Colonic mucosa (tissue), 4 donors: ENCODE measurements at places on chromosomes 4 and X. TPM values are rescaled to one million over a fixed set of nuclear protein-coding genes. Genes with fewer than 3 reads are reported as not detected.

The CPE gene
- total RNA-seq: 13.8 TPM

The P2RY10 gene
- 1.6 TPM for total RNA-seq

The DKK2 gene
- not detected for total RNA-seq

The PARM1 gene
- 280 TPM for total RNA-seq

The CXorf49 gene
- total RNA-seq: not detected

The ADGRL3 gene
- 4.1 TPM for total RNA-seq

The RHOXF1 gene
- total RNA-seq: not detected

The TKTL1 gene
- not detected for total RNA-seq

The ACSL4 gene
- 10.6 TPM for total RNA-seq

The PPP1R3F gene
- total RNA-seq: 1.9 TPM

DNA sequence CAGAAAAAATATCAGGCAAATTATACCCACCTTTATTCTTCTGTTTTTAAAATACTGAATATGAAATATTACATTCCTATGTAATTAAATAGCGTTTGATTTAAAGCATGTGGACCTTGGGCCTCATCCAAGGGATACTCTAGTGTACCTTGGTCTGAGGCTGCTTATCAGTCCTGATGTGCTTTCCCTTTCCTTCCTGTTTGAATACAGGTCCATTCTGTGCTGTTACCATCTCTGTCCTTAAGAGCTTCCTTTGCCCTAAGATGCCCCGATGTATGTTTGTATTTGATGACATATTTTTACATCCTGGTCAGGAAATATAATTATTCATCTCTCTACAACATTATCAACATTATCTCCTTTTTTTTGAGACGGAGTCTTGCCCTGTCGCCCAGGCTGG is 24.1 kb downstream of the FAT4 start:
- H3K27me3 ChIP-seq: no peaks in the 10 kb centered on the region
- H3K4me1 ChIP-seq: no peaks in the 10 kb centered on the region
- H3K4me3 ChIP-seq: no peak overlapping the region
- H3K27ac ChIP-seq: no peak overlapping the region
- H3K36me3 ChIP-seq: no peaks in the 10 kb centered on the region

- no peak for DNase-seq
- no peak overlapping the region for H3K4me3 ChIP-seq
- no peaks in the 10 kb centered on the region for H3K27me3 ChIP-seq
- no peaks in the 10 kb centered on the region for H3K36me3 ChIP-seq
These were observed 224.7 kb downstream of the CENPC start for GRCh38 chr4:67320645-67321044.

GRCh38 chr4:82528074-82528473 is 33.7 kb downstream of the TMEM150C start:
- H3K27ac ChIP-seq: no peak overlapping the region
- no peak for DNase-seq
- H3K4me3 ChIP-seq: no peak overlapping the region
- no peaks in the 10 kb centered on the region for H3K27me3 ChIP-seq
- no peaks in the 10 kb centered on the region for H3K36me3 ChIP-seq
- H3K4me1 ChIP-seq: no peaks in the 10 kb centered on the region

DNA sequence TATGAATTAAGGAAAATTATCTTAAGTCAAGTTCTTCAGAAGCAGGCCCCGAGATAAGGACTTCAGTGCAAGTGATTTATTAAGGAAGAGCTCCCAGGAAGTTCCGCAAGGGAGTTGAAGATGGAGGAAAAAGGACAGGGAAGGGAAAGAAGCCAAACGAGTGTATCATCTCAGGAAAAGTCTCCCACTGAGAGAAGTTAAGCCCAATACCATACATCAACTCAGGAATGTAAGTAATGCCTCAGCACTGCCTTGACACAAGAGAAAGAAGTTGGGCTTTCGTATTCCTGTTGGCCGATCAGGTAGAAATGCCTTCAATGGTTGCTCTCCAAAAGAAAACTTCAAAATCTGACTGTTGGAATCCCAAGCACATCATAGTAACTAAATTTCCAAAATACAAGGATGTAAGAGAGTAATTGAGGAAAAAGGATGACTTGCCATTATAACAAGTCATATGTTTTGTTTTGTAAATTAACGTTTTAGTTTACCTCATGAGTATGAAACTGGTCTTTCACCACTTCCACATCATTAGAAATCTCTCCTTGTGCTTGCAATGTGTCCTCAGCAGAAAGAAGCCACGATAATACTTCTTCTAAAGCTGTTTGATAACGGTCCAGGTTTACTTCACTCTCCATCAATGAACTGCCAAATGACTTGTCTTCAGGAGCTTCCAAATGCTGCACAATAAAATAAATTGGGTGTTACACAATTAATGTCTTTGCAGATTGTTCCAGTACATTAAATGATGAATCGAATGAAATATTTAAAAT is 566.7 kb downstream of the DMD start:
- no peak overlapping the region for H3K27ac ChIP-seq
- no peaks in the 10 kb centered on the region for H3K27me3 ChIP-seq
- DNase-seq: no peak
- no peaks in the 10 kb centered on the region for H3K4me1 ChIP-seq

GRCh38 chr4:142700531-142700930 is 145.6 kb downstream of the INPP4B start:
- H3K4me3 ChIP-seq: no peak overlapping the region
- H3K36me3 ChIP-seq: no peaks in the 10 kb centered on the region
- H3K4me1 ChIP-seq: no peaks in the 10 kb centered on the region
- H3K27ac ChIP-seq: no peak overlapping the region
- no peaks in the 10 kb centered on the region for H3K27me3 ChIP-seq

DNA sequence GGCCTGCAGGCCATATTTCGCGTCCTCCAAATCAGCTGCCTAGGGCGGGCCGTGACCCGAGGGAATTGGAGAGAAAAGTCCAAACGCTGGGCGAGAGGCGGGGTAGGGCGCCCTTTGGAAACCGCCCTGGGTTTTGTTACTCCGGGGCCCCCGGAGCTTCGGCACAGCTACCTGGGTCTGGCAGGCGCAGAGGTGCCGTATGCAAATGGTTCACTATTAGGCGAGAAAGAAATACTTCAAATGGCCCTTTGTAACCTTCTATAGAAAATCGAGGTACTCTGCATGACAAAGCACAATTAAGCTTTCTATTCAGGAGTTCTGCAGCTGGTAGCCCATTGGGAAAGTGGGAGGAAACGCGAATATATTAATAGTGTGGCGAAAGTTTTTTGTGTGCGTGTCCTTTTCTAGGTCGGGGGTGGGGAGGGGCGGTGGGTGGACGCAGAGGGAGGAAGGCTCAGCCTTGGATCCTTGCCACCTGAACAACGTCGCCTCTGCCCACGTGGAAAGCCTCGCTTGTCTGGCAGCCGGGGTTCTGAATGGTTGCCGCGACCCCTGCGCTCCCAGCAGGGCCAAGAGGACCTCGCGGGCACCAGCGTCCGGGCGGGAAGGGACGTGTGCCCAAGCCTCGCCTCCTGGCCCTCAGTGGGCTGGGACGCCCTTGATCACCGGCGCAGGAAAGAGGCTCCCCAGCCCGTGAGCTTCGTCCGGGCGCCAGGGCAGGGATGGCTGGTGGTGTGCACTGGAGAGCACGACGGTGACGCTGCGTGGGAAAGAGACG is 9.5 kb downstream of the GSX2 start:
- peaks cover 60% of the 10 kb centered on the region for H3K27me3 ChIP-seq
- no peaks in the 10 kb centered on the region for H3K36me3 ChIP-seq
- no peak overlapping the region for H3K4me3 ChIP-seq
- H3K27ac ChIP-seq: no peak overlapping the region
- H3K4me1 ChIP-seq: peaks cover 5% of the 10 kb centered on the region

DNA sequence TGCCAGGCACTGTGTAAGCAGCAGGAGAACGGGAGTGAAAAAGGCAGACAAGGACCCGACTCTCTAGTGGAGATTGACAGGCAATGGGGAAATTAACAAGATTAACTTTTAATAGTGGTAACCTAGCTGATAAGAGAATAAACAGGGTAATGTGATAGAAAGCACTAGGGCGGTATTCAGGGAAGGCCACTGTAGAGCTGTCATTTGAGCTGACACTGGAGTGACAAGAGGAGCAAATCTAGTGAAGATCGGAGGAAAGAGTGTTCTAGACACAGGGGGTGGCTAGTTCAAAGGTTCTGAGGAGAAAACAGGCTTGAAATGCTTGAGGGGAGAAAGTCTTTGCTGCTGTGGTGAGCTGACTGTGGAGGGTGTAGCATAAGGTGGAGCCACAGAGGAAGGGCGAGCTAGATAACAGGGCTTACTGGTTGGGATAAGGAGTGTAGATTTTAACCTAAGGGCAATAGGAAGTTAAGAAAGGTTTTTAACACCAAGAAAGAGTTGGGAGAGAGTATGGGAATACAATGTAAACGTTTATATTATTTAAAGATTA is 122.8 kb downstream of the SLC10A7 start:
- H3K4me3 ChIP-seq: no peak overlapping the region
- DNase-seq: no peak
- no peaks in the 10 kb centered on the region for H3K36me3 ChIP-seq

GRCh38 chrX:65635378-65635777 is 32.1 kb upstream of the MSN start:
- H3K4me3 ChIP-seq: no peak overlapping the region
- no peak for DNase-seq
- H3K4me1 ChIP-seq: no peaks in the 10 kb centered on the region
- no peak overlapping the region for H3K27ac ChIP-seq

- no peaks in the 10 kb centered on the region for H3K4me1 ChIP-seq
- DNase-seq: no peak
- H3K36me3 ChIP-seq: no peaks in the 10 kb centered on the region
- no peak overlapping the region for H3K4me3 ChIP-seq
These were observed 4.4 kb downstream of the WDFY3 start for GRCh38 chr4:84962102-84962501.

DNA sequence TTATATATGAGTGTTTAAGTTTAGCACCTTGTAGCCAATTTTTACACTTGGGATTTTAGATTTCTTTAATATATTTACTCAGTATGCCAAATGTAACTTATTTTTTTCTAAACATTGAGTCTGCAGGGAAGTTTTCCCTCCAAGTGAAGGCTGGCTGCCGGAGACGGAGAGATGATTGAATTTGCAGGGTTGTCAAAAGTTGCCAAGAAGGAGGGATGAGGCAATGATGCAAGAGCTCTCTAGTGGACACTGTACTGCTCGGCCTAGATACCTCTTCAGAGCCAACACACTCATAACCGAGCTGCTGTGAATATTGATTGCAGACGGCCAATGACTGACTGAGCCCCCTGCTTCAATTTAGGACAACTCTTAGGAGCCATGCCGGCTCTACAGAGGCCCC is 318.6 kb upstream of the CASK start:
- no peaks in the 10 kb centered on the region for H3K27me3 ChIP-seq
- H3K27ac ChIP-seq: no peak overlapping the region
- no peaks in the 10 kb centered on the region for H3K4me1 ChIP-seq
- no peak for DNase-seq
- no peaks in the 10 kb centered on the region for H3K36me3 ChIP-seq
- no peak overlapping the region for H3K4me3 ChIP-seq

DNA sequence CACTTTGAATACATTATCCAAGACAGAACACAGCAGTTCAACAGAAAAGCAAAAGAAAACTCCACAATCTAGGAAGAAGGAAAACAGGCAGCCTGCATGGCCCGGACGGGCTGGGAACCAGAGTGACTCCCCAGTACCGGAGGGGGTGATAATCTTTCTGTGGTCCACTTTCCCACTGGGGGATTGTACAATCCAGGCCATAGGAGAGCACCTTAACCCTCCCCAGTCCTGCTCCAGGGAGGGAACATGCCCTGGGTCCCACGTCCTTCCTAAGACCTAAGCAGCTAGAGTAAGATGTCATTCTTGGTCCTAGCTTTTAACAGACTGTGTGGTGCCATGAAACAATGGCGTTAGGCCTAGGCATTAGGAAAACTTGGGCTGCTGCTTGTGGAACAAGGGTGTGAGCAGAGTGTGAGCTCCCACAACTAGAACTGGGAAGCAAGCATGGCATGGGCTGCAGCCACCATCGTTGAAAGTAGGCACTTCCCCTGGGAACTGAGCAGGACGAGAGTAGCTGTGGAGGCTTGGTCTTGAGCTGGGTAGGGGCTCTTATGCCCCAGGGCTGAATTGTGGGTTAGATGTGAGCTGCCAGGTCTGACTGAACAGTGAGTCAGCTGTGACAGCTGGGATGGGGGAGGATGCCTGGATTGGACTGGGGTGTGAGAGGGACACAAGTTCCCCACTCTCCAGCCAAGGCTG is 42.4 kb downstream of the NAT8L start:
- no peaks in the 10 kb centered on the region for H3K4me1 ChIP-seq
- no peak overlapping the region for H3K27ac ChIP-seq
- H3K27me3 ChIP-seq: no peaks in the 10 kb centered on the region

DNA sequence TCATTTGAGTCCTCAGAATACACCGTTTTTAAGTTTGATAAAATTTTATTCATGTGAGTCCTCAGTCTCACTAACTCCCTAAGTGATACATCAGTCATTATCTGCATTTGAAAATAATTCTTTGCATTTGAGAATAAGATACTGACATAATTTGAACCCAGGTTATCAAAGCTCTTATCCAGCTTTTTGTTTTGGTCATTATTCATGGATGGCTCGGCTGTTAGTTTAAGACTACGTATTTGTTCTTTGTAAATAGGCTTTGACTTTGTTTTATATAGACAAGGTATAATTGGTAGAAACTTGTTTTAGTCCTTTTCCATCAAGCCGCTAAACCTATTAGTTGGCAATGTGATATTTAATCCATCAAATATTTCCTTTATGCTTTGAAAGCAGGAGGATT is 7.9 kb downstream of the SPRY1 start:
- no peaks in the 10 kb centered on the region for H3K4me1 ChIP-seq
- no peak for DNase-seq
- H3K27ac ChIP-seq: no peak overlapping the region

GRCh38 chrX:155959018-155959587 is 38.4 kb upstream of the IL9R start:
- no peak for DNase-seq
- H3K4me1 ChIP-seq: no peaks in the 10 kb centered on the region
- no peaks in the 10 kb centered on the region for H3K36me3 ChIP-seq
- no peaks in the 10 kb centered on the region for H3K27me3 ChIP-seq

DNA sequence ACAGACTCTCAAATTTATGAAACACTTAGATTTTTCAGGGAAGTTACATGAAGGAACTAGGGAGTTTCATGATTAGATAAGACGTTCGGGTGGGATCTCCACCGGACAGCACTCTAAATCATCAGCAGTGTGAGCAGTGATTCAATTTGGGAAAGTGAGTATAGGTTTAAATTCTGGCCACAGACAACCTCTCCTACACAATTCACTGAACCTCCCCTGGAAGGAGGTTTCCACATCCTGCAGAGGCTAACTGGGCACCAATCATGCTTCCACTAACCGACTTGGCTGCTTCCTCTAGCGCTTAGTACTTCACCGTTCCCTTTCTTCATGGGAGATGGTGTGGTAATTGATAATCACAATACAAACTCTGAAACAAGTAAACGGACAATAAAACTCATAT is 5.6 kb downstream of the CXCL9 start:
- no peaks in the 10 kb centered on the region for H3K4me1 ChIP-seq
- H3K4me3 ChIP-seq: no peak overlapping the region
- H3K27ac ChIP-seq: no peak overlapping the region
